Fibroblast of skin of back (primary cell): ENCODE measurements at places on chromosomes 4 and X.
A peak's percentile ranks its signal among the peaks of the same experiment; 100 is the strongest.

DNA sequence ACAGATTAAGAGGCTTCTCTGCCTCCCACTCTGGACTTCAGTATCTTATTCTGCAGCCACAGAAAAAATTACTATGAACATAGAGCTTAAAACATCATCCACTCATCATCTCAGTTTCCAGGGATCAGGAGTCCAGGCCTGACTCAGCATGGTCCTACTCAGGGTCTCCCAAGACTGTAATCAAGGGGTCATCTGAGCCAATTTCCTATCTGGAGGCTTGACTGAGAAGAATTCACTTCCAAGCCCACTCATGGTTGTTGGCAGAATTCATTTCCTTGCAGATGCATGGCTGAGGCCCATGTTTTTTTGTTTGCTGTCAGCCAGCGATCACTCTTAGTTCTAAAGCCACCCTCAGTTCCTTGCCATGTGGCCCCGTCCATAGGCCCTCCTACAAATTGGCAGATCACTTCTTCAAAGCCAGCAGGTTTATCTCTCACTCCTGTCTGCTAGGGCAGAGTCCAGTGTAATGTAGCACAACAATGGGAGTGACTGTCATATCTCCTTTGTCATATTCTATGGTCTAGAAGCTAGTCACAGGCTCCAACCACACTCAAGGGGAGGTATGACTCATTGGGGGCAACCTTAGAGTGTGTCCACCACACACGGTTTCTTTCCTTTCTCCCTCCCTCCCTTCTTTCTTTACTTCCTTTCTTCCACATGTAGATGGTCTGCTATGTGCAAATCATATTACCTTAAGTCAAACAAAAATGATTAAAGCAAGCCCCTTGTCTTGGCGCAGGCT is 251.6 kb downstream of the QDPR start:
- DNase-seq: peak; percentile 27

DNA sequence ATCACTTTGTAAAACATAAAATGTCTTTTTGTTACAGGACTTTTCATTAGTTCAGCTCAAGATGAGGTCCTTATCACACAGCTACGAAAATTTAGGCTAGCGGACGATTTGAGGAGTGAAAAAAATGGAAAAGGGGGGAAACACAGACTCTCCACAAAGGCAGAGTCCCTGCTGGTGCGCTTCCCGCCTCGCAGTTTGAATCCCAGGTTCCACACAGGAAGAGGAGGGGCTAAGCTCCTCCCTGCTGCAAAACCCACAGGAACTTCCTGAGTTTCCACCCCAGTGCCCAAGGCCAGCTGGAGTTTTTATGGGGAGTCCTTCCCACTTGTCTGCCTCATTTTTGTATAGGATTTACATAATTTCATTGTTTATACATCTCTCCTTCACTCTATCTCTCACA is 11.2 kb downstream of the ADAM29 start:
- DNase-seq: no peak

- no peak for DNase-seq
Observed at GRCh38 chrX:148629434-148629833, 129.0 kb downstream of the AFF2 start.

DNA sequence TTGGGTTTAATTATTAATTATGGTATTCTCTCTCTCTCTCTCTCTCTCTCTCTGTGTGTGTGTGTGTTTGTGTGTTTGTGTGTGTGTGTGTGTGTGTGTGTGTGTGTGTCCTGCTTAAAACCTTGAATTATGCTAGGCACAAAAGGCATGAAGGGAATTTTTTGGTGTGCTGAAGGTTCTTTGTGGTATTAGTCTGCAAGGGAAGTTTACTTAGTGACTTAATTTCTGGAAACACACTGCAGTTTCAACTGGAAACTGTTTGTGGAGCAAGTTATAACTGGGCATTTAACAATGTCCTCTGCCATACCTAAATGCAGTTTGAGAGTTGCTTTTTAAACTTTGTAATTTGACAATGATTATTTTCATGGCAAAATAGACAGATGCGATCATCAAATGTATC is 111.7 kb downstream of the FRMPD4 start:
- DNase-seq: peak; percentile 64
